Fibroblast of skin of right quadriceps (primary cell): ENCODE measurements at places on chromosomes 12 and 14.

DNA sequence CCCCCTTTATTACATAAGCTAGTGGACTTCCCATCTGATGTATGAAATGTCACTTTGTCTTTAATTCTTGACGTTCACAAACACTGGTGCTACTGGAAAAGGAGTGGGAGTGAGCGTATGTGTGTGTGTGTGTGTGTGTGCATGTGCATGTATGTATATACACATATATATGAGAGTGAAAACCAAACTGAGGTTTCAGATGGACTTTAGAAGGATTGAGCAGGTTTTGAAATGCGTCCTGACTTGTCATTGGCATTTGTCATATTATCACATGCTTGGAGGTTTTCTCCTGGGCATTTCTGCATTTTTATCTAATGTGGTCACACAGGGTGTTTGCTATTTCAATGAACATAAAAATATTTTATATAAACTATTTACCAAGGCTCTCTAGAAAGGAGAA lies 1085.9 kb downstream of the BCL11B start:
- no peak for DNase-seq

- DNase-seq: no peak
Observed at GRCh38 chr14:99644723-99645544, at the start of gene HHIPL1. TSS of gene HHIPL1 (plus strand) at chr14:99645129. CDS start at chr14:99645208, 79 bp downstream.

DNA sequence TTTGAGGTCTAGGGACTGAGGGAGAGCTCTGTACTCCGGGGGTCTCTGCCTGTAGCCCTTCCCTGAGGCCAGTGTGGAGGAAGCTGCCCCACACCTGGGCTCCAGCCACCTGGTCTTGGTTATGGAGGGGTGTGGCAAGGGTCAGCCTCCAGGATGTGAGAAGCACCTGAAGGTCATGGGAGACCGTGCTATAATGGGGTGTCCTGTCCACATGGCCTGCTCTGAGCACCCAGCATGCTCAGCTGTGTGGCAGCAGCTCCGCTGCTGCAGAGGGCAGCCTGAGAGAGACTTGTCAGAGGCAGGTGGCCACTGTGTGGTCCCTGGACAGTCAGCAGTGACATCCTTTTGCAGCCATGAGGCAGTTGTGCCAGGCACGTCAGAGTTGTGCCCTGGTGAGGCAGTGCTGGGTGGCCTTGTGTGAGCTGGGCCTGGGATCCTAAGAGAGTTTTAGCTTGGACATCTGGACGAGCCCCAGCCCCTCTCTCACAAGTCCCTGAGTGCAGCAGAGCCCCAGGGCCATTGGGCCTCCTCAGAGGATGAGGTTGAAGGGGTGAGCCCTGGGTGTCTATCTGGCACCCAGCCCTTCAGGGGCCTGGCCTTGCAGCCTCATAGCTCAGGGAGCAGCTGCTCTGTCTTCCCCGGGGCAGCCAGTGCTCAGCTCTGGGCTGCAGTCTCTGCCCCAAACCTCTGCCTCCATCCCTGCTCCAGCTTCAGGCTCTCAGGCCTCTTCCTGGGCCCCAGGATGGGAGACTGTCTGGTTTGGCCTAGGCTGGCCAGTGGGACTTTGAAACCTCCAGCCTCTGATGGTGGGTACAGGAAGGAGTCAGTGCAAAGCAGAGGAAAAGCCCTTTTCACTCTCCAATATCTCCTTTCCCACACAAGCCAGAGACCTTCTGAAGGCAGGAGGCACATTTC lies 7.4 kb upstream of the ATG101 start:
- DNase-seq: no peak

GRCh38 chr12:52836042-52836466 lies 1.9 kb upstream of the KRT79 start:
- DNase-seq: peak; percentile 41

DNA sequence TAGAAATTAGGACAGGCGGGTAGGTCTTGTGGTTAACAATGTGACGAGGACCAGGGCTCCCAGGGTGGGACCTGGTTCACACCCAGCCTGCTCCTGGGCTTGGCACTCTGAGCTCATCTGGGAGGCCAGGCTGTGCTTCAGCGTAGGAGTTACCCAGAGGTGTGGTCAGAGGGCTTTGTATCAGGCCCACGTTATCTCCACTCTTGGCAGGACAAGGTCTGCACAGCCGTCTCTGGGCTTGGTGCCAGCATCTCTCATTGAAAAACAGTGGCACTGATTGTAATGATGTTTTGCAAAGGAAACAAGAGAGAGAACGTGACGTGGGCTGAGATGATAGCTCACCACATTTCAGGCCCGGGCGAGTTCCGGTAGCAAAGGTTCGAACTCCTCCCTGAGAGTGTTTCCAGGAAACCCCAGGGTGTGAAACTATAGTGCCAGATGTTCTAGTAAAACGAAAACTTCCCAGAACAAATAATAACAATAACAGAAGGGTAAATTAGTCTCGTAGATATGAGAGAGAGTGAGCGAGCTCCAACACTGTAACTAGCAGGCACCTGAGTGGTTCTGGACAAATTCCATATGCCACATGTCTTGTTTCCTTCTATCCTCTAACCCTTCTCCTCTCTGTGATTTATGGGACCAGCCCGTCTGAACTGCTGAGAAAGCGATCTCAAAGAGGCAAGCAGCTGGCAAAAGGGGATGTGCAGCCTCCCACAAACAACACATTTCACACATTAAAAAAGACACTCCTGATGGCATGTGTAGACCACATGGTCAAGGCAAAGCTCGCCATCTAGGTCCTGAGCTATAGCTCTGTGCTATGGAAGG lies 227.3 kb downstream of the KTN1 start:
- DNase-seq: peak; percentile 47

GRCh38 chr12:68276402-68276930 lies 23.1 kb upstream of the IL22 start:
- no peak for DNase-seq

GRCh38 chr14:60350366-60350720 lies 101.3 kb downstream of the PPM1A start:
- DNase-seq: no peak

DNA sequence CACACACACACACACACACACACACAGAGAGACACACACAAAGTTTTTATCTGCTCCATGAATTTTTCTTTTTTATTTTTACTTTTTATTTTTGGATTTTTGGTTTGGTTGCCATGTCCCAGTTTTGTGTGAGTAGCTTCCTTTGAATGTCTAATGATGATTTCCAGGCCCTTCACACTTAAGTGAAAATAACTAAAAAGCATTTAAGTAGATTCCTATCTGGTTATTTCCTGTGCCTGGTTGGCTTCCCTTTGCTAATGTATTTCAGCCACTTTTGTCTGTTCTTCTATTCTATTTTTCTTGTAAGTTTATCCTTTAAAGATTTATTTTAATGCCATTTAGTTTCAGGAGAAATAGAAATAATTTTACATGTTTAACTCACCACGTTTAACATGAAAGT lies 755.4 kb downstream of the SLC6A15 start:
- DNase-seq: no peak

DNA sequence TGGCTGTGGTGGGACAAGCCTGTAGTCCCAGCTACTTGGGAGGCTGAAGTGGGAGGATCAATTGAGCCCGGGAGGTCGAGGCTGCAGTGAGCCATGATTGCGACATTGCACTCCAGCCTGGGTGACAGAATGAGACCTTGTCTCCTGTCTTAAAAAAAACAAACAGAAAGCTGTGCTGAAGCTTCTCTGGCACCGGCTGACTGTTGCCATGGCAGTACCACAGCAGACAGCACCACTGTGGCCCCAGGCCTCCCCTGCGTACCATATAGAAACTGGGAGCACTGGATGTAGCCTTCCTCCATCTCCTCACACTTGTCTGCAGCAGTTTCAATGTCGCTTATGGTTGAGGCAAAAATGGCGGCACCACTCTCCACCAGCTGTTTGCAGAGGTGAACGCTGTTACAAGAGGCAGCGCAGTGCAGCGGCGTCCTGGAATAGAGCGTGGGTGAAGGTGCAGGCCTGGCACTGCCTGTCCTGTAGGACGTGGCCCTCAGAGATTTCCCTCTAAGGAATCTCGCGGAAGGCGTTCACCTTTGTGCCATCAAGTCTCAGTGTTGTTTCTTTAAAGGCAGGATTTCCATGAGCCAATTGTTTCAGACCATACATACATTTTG lies 21.9 kb downstream of the ZFYVE21 start:
- no peak for DNase-seq

- no peak for DNase-seq
Observed at GRCh38 chr12:26251600-26251999, 56.2 kb downstream of the SSPN start.

DNA sequence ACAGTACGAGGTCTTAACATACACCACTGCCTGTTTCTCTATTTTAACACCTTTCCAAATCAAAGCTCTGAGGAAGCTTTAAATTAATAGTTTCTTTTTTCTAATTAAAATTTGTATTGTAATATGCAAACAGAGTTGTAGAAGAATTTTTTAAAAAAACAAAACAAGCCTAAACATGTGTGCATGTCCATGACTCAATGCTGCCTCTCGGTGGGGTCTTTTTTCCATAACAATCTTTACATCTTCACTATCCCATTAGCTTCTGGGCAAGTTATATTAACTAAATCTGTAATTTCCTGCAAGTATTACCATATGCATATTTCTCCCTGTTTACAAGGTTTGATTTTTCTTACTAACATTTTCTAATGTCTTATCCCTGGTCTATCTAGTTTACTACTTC lies 143.9 kb upstream of the NAV3 start:
- peak; percentile 44 for DNase-seq

DNA sequence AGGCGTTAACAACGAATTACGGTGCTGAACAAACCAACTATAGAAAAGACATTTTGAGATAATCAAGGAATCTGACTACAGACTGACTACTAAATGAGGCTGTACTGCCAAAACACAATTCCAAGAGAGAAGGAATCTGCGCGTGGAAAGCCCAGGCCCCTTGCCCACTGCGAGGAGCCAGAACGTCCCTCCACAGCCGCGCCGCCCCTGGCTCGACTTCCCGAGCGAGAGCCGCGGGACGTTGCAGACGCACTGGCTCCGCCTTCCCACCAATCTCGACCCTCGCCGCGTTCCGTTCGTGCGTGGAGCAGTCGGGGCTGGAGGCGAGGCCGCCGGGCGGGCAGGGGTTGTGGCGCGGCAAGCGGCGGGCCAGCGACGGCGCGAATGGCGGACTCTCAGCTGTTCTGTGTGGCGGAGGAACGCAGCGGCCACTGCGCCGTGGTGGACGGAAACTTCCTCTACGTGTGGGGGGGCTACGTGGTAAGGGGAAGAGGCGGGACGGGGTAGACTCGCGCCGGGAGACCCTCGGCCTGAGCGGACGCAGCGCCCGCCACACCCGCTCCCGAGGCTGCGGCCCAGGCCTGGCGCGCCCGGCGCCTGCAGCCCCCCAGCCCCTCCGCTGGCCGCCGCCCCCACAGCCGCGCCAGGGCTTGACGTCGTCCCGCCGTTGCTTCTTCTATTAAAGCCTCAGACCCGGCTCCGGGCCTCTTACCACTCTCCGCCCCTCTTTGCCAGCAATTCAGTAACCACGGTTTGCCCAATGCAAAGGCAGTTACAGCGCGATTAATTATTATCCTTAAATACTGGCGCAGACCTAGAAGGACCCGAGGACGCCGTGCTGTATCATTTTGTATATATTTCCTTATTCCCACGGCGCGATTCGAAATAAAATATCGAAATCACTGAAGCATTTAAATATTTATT lies at the start of gene KLHDC1:
Gene KLHDC1, plus strand, starts transcription at position 310 of the 924 bp plus-strand sequence. Its CDS starts 75 bp downstream, at position 385.
- peak; percentile 79 for DNase-seq

GRCh38 chr12:3171195-3171591 lies 94.0 kb downstream of the TSPAN9 start:
- DNase-seq: no peak

DNA sequence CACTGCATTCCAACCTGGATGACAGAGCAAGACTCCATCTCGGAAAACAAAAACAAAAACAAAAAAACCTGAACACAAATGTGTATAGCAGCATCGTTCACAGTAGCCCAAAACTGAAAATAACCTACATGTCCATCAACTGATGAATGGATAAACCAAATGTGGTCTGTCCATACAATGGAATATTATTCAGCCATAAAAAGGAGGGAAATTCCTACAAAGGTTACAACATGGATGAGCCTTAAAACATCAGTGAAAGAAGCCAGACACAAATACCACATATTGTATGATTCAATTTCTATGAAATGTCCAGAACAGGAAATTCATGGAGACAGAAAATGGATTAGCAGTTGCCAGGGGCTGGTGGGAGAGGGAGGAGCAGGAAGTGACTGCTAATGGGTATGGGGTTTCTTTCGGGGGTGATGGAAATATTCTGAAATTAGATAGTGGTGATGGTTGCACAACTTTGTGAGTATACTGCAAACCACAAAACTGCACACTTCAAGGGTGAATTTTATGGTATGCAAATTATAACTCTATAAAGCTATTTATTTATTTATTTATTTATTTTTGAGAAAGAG lies 4.0 kb downstream of the MYL2 start:
- DNase-seq: peak; percentile 64

GRCh38 chr12:12398026-12398859 lies 41.4 kb downstream of the BORCS5 start:
- peak; percentile 98 for DNase-seq

DNA sequence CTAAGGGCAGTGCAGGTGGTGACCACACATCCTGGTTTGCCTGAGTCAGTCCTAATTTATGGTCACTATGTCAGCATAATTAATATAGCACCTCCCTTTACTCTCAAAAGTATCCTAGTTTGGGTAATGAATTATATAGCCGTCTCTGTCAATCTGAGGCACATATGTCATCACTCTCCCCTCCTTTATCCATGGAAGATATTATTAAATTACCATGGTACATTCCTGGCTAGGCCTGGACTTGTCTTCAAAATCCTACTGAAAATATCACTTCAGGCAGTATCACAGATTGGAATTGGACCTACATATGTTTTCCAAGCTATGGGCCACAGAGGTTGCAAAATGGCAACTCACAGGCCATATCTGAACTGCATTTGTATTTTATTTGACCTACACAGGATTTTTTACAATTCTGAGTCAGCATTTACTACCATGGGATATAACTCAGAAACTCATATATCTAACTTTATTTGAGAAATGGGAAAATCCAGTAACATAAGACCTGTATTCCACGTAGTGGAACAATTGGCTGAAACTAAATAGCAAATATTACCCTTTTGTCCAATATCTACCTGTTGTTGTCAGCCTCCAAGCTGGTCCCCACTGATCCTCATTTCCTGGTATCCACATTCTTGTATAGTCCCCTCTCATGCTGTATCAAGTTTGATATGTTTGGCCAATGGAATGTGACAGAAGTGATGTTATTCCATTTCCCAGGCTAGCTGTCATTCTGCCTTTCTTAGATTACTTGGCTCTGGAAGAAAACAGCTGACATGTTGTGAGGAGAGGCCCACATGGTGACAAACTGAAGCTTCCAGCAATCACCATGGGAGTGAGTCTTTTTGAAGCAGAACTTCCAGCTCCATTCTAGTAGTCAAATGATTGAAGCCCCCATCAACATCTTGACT lies 102.5 kb upstream of the MDM1 start:
- DNase-seq: no peak

GRCh38 chr12:19539071-19539470 lies 99.8 kb downstream of the AEBP2 start:
- DNase-seq: no peak

- DNase-seq: no peak
Observed at GRCh38 chr12:54215989-54216796, 27.4 kb upstream of the SMUG1 start.

DNA sequence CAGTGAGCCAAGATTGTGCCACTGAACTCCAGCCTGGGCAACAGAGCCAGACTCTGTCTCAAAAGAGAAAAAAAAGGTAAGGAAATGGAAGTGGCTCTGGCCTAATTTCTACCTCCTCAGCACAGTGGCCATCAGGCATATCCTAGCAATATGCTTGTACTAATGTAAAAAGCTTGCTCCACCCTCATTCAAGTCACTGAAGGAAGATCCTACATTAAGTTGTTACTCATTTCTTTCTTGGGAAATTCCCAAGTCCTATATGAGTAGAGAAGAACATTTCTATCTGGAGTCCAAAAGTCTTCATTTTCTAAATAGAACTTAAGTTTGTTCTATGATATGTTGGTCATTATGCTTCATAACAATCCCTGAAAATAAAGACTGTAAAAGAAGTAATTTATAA lies 67.3 kb upstream of the HOXC13 start:
- no peak for DNase-seq
